ENCODE measurements at places on chromosomes 1 and 21.

DNA sequence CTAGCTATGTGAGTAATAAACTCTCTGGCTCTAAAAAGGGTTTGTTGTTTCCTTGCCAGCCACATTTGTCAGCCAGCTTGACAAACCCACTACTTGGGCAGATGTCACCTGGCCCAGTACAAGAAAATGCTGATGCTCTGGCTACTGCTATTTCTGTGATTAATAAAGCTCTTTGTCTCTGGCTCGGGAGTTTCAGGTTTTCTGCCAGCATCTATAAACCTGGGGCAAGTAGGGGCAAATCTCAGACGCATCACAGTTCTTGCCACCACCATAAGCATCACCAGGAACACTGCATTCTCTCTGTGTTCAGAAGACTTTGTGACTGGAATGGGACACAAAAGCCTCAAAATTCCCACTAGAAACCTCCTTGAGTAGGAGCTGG lies 2.5 kb downstream of the ITLN2 start:
- no peak for DNase-seq

DNA sequence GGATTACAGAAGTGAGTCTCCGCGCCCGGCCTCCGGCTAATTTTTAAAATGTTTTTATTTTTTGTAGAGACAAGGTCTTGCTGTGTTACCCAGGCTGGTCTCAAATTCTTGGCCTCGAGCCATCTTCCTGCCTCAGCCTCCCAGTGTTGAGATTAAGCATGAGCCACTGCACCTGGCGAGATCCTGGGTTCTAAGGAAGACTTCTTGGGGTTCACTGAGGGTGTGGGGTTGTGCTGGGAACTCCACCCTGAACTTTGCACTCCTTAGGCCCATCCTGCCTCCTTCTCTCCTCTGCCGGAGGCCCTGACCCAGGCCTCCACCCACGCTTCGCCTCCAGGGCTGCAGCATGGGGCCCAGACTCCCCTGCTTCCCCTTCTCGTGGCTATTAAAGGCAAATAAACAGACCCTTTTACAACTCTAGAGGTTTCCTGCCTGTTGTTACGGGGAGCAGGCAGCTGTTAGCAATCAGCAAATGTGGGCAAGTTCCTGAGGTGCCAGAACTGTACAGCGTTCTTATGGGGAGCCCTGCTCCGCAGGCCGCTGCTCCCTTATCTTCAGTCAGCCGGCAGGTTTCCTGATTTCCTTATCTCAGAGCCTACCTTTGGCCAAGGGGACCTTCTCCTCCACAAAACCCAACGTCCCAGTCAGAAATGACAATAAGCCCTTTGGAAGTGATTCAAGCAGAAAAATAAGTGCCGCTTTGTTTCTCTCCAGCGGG lies 41.0 kb upstream of the LIN9 start:
- no peak for DNase-seq

DNA sequence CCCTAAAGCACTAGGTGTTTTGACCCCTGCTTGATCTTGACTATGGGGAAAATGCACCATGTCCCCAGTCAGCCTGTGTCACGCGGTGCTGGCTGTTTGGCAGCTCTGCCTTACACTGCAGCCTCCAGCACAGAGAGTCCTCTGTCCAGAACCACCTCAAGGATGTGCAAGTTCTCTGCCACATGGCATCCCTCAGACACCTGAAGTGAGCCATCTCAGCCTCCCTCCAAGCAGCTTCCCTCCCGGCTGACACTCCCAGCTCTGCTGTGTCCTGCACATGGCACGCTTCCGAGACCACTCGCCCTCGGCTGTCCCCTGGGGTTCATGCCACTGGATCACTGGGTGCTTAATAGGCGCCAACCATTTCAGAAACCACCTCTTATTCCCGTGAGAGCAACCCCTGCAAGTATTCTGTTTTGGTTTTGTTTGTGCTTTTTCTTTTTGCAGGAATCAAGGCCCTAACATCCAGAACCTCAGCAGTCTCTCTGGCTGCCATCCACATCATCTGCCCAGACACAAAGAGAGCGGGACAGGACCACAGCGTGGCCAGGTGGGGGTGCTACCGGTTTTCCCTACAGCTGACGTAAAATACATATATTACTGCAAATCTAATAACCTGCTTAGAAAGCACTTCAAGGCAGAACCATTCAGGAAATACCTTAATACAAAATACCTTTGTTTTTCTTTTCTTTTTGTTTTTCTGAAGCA lies 45.7 kb downstream of the CAPZB start:
- no peak for DNase-seq

DNA sequence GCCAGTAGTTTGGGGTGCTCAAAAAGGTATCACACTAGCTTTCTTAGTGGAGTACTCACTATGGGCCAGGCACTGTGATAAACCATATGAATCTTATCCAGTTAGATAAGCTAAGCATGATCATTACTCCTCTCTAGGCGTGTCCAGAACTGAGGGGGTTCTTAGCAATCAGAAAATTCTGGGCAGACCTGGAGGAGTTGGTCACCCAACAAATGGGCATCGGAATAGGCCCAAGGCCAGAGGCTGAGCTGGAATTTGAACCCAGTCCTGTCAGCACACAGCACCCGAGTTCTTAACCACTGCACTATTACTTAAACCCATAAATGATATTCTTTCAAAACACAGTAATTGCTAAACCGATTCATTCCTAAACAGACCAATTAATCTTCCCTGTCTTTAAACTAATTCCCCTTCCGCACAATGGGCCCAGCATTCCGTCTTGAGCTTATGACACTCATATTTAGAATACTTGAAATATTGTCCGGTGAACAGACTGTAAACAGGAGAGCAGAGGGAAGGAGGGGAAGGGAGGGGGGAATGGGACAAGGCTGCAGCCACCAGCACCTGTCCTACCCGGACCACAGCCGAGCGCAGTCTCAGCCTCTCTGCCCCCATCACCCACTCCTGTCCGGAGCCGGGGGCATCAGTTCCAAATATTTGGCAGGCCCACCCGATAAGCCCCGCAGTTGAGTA lies 113.0 kb upstream of the GADD45A start:
- peak; percentile 40 for DNase-seq

GRCh38 chr1:25735956-25736529 lies 64.0 kb upstream of the SELENON start:
- no peak for DNase-seq

DNA sequence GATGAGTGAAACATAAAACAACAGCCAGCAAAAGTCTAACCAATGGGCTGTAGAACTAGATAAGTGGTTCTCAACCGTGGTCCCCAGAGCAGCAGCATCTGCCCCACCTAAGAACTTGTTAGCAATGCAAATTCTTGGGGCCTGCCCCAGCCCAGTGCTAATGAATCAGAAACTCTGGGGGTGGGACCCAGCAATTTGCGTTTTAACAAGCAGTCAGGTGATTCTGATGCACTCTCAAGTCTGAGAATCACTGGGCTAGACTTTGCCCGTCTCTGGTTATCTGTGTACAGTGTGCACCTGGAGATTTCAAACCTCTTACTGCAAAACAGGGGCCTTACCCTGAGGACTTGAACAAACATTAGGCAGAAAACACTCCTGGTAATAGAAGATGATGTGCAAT lies 66.5 kb downstream of the PLXNA2 start:
- DNase-seq, result no peak

GRCh38 chr1:6294890-6295556 lies 34.1 kb upstream of the GPR153 start:
- DNase-seq, result no peak

GRCh38 chr1:163896001-163896400 lies 574.2 kb downstream of the NUF2 start:
- no peak for DNase-seq

DNA sequence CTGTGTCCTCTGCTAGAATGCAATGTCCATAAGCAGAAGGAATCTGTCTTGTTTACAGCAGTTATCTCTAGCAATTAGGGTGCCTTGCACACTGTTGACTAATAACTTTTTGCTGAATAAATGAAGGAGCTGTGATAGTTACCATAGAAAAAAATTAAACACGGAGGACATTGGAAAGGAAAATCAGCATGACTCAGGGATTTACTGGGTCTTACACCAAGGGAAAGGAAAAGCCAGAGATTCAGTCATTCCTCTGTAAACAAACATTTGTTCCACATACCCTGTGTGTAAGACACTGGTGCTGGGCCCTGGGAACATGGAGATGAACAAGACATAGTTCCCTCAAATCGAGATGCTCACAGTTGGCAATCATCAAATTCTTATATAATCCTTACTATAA lies 183.3 kb downstream of the PTGER3 start:
- DNase-seq, result peak; percentile 67

- DNase-seq, result no peak
Measured at GRCh38 chr1:23554127-23554480, 5.2 kb downstream of the ID3 start.

GRCh38 chr1:2178875-2179274 lies 15.7 kb downstream of the FAAP20 start:
- no peak for DNase-seq

- DNase-seq, result peak; percentile 48
Measured at GRCh38 chr1:22428672-22429071, 23.0 kb upstream of the ZBTB40 start.

- DNase-seq, result no peak
Measured at GRCh38 chr1:26288311-26288941, 8.5 kb downstream of the SH3BGRL3 start.

All from AG10803 (cell line).